ENCODE measurements at places on chromosomes 16 and 17.

DNA sequence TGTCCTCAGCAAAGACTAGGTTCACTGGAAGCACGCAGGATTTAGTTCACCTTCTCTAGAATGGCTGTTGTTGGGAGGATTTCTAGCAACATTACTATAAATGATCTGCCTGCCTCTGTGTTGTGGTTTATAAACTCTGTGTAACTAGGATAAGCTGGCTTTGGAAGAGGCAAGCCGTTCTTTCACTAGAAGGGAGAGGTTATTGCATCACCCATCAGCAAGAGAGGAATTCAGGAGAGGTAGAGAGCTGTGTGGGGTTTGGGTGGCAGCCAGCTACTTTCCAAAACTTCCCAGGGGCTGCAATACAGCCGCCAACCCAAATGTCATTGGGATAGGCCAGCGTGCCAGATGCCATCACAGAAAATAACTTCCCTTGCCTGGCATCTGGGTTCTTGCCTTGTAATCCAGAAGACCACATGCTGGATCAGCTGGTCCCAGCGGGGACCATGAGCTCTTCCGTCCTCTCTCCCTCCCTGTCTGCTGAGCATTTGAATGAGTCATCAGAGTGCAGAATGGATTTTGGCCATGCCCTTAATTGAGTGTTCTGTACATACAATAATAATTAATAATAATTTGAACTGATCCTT lies 95.7 kb upstream of the RBFOX1 start:
- no peak for DNase-seq

- peak; percentile 7 for DNase-seq
Observed at GRCh38 chr16:23232806-23233205, 50.3 kb downstream of the SCNN1G start.

GRCh38 chr16:75446416-75446815 lies 13.1 kb upstream of the CFDP1 start:
- no peak for DNase-seq

GRCh38 chr16:54454616-54455015 lies 168.0 kb upstream of the IRX3 start:
- DNase-seq, result no peak

- no peak for DNase-seq
Observed at GRCh38 chr17:81954131-81955057, 6.6 kb downstream of the NOTUM start.

- no peak for DNase-seq
Observed at GRCh38 chr17:57875290-57876022, 25.6 kb upstream of the MRPS23 start.

DNA sequence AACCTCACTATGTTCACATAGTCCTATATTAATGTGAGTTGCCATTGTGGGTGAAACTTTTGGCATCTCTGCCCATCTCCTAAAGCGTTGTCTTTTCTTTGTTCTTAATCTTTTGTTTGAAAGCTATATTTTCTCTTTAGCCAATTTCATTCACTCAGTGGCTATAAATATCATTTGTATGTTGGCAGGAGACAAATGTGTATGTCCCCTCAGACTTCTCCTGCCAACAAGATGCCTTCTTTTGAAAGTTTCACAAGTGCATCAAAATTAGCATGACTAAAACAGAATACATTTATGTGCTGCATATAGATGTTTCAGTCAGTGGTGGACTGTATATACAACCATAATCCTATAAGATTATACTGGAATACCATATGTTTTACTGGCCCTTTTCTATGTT lies 109.0 kb downstream of the CA10 start:
- no peak for DNase-seq

GRCh38 chr17:3965118-3965800 lies 1.0 kb upstream of the ATP2A3 start:
- DNase-seq, result peak; percentile 74

DNA sequence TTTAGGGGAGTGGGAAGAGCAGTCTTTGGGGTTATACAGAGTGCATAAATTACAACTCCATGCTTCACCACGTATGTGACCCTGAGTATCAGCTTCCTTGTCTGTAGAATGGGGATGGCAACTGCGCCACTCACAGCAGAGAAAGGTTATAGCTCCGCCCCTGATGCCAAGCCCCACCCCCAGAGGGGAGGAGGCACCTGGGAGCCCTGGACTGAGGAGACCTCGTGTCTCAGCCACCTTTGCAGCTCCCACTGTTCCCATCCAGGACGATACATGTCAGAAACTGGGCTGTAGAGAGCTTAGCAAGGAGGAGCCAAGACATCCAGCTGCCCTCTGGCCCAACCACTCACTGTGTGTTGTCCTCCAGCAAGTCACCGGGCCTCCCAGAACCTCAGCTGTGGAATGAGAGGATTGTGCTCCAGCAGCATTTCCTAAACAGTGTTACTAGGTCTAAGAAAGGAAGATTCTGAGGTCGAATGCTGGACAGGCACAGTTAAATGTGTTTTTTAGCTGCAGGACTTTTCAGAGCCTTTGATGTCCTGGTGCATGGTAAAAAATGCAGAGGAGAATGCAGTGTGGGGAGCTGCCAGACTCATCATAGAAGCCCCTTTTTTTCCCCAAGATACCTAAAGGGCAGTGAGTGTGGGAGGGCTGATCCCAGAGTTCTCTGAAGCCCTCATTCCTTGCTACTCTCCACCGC lies 49.4 kb downstream of the BEAN1 start:
- peak; percentile 7 for DNase-seq

DNA sequence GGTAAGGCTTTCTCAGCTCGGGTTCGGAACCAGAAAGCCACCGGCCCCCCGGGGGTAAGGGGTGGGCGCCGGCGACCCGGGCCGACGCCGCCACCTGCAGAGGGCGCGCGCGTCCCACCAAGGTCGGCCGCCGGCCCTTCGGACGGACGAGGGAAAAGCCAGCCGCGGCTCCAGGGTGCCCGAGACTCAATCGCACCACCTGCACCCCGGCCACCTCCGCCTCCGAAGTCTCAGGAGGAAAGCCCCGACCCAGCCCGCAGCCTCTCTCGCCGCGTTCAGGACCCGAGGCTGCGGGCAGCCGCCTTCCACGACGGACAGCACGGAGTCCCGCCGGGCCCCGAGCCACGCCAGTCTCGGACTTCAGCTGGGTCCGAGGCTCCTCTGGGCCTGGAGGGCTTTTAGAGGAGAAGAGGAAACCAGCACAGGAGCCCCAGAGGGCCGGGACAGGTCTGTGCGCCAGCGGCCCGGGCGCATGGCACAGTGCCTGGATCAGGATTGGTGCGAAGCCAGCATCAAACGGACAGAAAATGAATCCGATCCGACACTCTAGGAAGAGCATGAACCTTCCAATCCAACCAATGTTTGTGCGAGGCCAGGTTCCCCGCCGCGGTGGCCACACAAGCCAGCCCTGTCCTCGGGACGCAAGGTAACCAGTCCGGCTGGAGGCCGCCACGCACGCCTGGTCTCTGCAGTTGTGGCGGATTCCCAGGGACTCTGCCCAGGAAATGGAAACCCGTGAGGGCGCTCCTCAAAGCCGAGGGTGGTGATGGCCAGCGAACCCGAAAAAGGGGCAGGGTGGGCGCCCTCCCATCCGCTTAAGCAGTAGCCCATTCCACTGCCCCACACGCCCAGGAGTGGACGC lies 6.7 kb downstream of the CBX8 start:
- DNase-seq, result peak; percentile 69

GRCh38 chr16:3963203-3963602 lies 82.7 kb upstream of the CREBBP start:
- DNase-seq, result no peak

DNA sequence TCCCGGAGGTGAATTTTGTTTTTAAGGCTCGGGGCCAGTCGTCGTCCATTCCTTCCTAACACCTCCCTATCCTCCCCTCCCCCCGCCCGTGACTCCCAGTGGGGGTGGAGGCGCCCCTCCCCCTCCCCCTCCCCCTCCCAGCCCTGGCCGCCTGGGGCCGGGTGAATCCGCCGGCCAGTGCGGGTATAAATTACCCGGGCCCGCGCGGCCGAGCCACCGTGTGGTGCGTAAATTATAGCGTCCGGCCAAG lies 2.0 kb upstream of the GSE1 start:
- DNase-seq, result peak; percentile 68

DNA sequence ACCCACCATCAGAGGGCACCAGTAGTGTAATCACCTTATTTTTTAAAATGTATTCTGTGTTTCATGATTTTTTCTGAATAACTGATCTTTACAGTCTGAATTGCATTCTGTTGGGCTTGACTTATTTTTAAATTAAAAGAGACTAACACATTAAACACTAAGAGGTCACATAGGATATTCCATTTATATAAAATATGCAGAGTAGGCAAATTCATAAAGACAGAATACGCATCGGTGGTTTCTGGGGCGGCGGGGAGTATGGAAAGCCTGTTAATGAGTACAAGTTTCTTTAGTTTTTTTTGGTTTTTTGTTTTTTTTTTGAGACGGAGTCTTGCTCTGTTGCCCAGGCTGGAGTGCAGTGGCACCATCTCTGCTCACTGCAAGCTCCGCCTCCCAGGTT lies 366.3 kb downstream of the WWOX start:
- DNase-seq, result no peak

DNA sequence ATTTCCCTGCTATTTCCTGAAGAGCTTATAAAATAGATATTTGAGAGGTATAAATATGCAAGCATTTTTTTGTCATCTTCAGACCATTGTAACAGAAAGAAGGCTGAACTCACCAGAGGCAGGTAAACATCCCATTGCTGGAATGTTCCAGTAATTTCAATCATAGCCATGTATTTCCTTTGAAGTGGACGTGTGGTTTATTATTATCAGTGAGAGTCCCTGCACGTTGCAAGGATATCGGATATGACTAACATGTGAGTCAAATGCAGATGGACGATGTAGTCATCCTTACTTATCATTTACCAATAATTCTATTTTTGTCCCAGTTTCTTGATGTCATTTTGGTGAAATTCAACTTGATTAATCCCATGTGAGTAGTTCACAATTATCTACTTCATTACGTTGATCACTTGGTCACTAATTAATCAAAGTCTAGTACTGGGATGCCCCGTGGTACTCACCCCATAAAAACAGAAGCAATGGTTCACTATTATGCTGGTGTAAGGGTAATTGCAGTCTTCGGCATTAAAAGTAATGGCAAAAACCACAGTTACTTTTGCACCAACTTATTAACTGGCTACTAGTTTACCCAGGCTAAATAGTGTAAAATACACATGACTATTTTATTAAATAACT lies 89.5 kb downstream of the VAT1L start:
- no peak for DNase-seq

- DNase-seq, result no peak
Observed at GRCh38 chr16:58102665-58103392, 26.4 kb downstream of the CFAP20 start.

GRCh38 chr16:57600048-57600835 lies 28.2 kb upstream of the ADGRG1 start:
- peak; percentile 28 for DNase-seq

GRCh38 chr16:84717484-84717883 lies 17.7 kb downstream of the USP10 start:
- no peak for DNase-seq

Measured in erythroblast (primary cell).